EL (cell line): ENCODE measurements at places on chromosomes 7 and 10.
A peak's percentile ranks its signal among the peaks of the same experiment; 100 is the strongest.

- no peak for DNase-seq
Observed at GRCh38 chr7:47038621-47039020, 543.3 kb downstream of the TNS3 start.

DNA sequence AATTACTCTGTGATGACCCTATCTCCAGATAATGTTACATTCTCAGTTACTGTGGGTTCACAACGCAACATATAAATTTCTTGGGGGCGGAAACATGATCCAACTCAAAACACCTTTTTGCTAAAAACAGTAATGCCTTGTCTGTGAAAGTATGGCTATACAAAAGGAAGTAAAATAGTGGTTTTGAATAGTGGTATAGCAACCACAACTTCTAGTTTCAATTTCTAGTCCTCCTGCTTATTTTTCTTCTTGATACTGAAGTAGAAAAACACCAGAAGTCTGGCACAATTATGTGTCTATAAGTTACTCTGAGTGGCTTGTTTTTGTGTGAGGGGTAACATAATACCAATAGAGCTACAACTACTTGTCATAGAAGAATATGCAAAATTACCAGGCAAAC is 21.5 kb upstream of the ZNF800 start:
- DNase-seq, result no peak

DNA sequence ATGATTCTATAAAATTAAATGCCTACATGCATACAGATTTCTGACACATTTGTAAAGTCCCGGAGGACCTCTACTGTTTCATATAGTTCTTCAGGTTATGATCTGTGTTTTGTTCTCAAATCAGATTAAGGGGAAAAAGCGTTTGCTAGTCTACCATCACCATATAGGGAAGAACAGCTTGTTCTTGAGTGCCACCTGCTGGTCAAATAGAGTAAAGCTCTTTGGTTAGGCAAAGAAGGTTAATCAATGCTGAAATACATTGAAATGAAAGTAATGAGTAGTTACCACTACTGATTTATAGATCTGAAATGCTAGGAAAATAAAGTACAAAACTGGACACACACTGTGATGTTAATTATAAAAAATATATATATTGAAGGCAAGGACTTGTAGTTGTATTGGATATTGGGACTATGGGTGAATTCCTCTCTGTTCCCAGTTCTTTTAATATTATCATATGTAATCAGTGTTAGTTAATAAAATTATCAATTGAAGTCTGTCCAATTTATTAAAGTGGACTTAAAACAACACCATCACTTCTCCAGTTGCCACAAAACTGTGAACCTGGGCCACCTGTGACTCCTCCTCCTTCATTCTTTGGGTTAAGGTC is 72.6 kb upstream of the PDLIM1 start:
- peak; percentile 74 for DNase-seq

- DNase-seq, result peak; percentile 80
Observed at GRCh38 chr7:121076350-121077164, 88.0 kb downstream of the CPED1 start.

- DNase-seq, result no peak
Observed at GRCh38 chr10:77371421-77371820, 266.2 kb downstream of the KCNMA1 start.

- no peak for DNase-seq
Observed at GRCh38 chr10:20891338-20891714, 5.8 kb downstream of the NEBL start.

- no peak for DNase-seq
Observed at GRCh38 chr7:158369866-158370265, 217.8 kb downstream of the PTPRN2 start.

- no peak for DNase-seq
Observed at GRCh38 chr10:69904533-69904932, 102.8 kb downstream of the COL13A1 start.

DNA sequence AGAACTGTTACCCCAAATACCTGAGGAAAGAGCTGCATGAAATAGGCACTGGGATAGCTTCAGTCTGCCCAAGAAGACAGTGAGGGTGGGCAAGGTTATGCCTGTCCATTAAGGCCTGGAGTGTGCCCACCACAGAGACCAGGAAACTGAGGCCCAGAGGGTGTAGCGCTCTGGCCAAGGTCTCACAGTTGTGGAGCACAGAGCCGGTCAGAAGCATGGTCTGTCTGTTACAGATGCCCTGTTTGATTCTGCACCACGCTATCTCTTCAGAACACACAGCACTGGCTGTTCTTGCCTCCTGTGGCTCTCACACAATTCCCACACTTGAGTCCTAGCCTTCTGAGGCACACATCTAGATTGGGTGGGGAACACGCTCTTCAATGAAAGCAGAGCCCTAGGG is 261.4 kb downstream of the GRID1 start:
- DNase-seq, result no peak

DNA sequence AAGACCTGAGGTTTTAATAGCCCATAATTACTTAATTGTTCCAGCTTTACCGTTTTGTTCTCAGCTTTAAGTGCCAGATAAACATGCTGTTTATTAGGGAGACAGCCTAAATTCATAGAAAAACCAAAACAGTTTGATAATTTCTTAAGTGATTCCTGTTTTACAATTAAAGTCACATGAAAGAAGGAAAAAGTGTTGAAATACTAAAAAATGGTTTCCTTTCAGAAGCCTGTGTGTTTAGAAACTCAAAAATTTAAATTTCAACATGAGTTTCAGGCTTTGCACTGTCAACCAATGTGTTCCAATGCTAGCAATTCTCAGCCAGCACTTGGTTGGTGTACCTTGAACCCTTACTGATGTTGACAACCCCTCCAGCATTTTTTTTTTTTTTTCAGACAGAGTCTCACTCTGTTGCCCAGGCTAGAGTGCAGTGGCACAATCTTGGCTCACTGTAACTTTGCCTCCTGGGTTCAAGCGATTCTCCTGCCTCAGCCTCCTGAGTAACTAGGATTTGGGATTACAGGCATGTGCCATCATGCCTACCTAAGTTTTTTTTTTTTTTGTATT is 135.3 kb downstream of the ICA1 start:
- DNase-seq, result no peak

- no peak for DNase-seq
Observed at GRCh38 chr10:92886334-92886961, 38.1 kb downstream of the EXOC6 start.

- DNase-seq, result peak; percentile 6
Observed at GRCh38 chr7:151853896-151854719, 22.8 kb downstream of the PRKAG2 start.

DNA sequence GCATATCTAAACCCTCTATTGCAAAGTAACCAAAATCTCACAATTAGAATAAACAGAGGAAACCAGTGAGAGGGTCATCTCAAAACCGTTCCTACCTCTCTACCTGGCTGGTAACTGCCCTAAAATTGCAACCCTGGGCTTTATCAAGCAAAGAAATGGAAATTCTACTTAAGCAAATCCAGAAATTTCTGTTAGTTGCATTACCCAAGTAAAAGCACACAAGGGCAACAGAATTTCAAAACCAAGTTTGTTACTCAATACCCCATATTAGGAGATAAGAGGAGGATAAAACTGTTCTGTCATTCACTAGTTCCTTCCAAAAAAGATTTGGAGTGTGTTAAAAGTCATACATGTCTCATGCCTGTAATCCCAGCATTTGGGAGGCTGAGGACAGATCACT is 195.3 kb downstream of the FAM107B start:
- DNase-seq, result no peak

DNA sequence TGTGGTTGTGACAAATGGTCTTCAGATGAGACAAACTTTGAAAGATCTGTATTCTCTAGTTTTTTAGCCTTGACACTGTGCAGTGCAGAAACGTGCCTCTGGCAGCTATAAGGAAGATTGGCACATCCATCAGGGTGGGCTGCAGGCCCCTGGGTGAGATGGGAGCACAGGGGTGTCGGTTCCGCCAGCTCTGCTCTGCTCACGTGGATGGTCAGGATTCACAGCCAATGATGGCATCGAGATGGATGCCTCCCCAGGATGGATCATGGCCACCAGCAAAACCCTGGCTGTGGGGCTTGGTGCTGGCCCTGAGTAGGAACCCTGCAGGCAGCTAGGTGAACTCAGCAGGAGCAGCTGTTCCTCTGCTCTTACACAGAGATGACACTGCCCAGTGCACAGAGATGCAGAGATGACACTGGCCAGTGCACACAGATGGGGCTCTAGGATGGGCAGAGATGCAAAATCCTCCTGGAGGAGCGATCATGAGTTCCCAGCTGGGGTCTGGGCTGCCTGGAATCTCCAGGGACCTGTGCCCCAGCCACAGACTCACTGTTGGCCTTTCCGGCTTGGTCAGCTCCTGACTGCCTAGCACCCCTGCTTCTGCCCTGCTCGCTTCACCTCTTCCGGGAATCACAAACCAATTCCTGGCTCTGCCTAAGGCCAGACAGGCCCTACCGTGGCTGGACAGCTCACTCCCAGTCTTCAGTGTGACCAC is 185.9 kb downstream of the TCERG1L start:
- DNase-seq, result no peak

GRCh38 chr10:99532687-99533495 is at the start of gene NKX2-3:
Gene NKX2-3 (plus strand): TSS chr10:99532942. CDS start chr10:99533132, 190 bp downstream.
- DNase-seq, result peak; percentile 77

- peak; percentile 20 for DNase-seq
Observed at GRCh38 chr7:111370002-111370401, 192.3 kb downstream of the IMMP2L start.
